ENCODE measurements at places on chromosomes 12 and 14.

GRCh38 chr14:20485900-20486299 lies 16.7 kb downstream of the PNP start:
- DNase-seq = no peak

- peak; percentile 10 for DNase-seq
Observed at GRCh38 chr14:89165189-89166181, 251.5 kb downstream of the FOXN3 start.

DNA sequence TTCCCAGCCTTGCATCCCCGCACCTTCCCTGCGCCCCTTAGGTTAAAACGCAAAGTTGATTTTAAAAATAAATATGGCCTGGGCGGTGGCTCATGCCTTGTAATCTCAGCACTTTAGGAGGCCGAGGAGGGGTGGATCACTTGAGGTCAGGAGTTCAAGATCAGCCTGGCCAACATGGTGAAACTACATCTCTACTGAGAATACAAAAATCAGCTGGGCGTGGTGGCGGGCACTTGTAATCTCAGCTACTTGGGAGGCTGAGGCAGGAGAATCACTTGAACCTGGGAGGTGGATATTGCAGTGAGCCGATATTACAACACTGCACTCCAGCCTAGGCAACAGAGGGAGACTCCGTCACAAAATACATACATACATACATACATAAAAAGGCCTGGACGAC lies 96.0 kb downstream of the GCH1 start:
- no peak for DNase-seq

DNA sequence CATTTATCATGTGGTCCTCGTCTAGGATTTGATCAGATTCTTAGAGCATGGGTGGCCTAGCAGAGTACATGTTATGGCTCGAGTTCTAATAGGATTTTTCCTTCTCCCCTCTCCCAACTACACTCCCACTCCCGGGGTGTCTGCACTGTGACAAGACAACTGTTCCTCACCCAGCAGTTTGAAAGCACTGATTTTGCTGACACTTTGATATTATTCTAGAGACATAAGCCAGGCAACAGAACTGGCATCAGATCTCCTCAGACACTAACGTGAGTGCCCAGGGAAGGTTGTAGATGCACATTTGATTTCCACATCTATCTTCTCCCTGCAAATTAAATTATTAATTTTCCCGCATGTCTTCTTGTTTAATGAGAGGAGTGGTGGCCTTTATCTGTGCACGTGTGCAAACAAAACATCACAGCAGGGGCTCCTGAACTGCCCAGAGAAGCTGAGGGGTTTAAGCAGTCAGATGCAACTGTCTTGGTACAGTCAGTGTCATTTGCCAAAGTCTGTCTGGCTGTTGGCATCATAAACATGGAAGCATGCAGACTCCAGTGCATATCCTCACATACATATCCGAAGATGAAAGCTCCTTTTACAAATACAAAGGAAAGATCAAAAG lies 491.8 kb downstream of the NPAS3 start:
- no peak for DNase-seq

- DNase-seq = no peak
Observed at GRCh38 chr12:54159140-54159539, 29.6 kb downstream of the SMUG1 start.

- DNase-seq = no peak
Observed at GRCh38 chr14:53847057-53847456, 109.6 kb downstream of the BMP4 start.

DNA sequence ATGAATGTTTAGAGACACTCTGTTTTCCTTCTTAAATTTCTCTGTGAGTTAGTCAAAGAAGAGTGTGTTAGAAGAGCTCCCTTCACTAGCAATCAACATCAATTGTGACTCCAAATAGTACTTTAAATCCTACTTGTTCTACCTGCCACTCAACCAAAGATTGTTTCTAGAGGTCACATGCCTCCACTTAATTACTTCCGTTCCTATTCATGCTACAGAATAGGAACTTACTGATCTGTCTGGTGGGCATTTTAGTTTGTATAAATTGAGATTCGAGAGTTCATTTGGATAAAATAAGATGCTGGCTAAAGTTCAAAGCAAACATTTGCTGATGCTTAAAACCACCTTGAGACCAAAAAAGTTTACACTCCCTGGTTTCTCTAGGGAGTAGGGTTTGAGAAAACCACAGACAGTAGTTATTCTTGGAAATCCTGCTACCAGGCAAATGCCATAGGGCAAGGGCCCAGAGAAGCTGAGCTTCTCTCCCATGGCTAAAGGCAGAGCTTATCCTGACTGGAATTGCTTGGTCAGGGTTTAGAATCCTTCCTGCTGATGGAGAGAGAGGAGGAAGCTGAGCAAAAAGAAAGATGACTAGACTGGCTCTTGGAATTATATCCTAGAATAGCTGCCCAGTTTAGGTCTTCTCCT lies 389.6 kb upstream of the ATP2B1 start:
- no peak for DNase-seq

DNA sequence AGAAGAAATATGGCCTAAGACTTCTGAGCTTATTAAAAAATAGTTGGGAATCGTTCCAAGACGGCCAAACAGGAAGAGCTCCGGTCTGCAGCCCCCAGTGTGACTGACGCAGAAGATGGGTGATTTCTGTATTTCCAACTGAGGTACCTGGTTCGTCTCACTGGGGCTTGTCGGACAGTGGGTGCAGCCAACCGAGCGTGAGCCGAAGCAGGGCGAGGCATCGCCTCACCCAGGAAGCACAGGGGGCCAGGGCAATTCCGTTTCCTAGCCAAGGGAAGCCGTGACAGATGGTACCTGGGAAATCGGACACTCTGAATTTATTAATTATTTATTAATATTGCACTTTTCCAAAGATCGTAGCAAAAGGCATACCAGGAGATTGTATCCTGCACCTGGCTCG lies 857.8 kb downstream of the C12orf50 start:
- no peak for DNase-seq

GRCh38 chr12:3544296-3544965 lies 53.4 kb downstream of the PRMT8 start:
- DNase-seq = no peak

GRCh38 chr14:93759719-93760307 lies 28.5 kb downstream of the PRIMA1 start:
- no peak for DNase-seq

- DNase-seq = no peak
Observed at GRCh38 chr12:111338096-111338495, 30.8 kb downstream of the PHETA1 start.

DNA sequence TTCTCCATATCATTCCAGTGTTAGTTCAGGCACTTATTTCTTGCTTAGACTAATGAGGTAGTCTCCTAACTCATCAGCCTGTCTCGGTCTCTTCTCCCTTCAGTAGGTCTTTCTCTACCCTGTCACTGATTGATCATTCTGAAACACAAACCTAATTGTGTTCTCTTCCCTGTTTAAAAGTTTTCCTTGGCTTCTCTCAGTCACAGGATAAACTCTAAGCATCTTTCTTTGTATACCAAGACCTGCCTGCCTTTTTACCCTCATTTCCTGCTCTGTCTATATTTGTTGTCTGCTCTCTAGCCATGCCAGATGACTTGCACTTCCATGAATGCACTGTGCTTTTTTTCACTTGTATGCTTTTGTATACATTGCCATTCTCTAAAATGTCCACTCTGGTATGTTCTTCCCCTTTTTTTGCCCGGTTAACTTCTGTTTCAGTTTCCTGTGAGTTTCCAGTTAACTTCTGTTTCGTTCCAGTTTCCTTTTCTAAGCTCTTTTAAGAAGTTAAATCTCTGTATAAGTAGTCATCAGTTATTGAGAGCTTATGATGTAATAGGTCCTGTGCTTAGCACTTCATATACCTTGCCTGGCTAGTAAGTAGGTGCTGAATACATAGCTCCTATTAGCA lies 12.8 kb downstream of the DIP2B start:
- DNase-seq = peak; percentile 84

GRCh38 chr12:14698555-14698954 lies 2.2 kb upstream of the GUCY2C start:
- DNase-seq = no peak

DNA sequence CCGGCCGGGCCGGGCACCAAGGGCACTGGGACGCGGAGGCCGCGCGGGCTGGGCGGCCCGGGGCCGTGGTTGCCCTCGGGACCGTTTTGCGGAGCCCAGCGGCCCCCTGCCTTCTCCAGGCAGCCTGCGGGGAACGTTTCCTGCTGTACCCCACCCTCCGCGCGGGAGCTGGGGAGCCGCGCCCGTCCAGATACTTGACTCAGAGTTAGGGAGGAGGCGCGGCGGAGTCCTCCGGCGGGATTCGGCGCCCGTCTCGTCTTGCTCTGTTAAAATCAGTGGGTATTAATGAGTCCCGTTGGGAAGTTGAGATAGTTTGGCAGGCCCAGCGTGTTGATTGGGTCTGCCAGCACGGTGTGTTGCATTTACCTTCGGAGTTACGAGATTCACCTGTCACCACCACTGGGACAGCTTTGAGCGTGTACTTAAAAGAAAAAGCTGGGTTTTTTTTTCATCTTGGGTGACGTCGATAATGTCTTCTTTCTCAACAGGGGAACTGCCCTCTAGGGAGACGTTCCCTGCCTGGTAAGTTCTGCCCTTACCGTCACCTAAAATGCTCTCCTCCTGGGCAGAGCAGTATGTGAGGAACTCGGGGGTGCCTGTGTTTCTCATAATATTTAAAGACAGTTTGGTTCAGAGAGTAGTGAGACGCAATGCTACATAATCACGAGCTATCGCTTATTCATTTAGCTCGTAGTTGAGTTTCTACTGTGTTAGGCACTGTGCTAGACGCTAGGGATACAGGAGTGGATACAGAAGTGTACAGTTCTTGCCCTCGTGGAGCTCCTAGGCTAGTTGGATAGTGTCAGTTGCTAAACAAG lies 596 bp downstream of the DLST start:
- DNase-seq = peak; percentile 41

DNA sequence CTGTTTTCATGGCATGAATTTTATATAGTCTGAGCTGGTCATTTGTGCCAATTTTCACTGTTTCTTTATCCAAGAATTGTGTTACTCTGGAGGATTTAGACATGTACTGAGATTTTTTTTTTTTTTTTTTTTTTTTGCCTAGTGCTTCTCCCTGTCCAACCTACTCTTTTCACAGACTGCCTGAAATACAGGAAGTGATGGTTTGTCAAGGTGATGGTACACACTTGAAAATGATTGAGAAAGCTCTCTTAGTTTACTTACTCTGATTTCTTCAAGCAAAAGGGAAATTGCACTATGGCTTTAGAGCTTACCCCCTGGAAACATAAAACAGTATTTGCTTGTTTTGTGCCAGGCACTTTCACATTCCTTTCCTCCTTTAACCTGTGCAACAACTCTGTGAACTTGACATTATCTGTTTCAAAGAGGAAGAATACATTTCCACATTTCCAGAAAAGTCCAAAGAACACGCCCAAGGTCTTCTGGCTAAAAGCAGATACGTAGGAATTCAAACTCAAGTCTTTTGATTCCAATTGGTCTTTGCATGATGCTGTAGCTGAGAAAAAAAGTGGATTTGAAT lies 181.1 kb downstream of the SLC15A5 start:
- no peak for DNase-seq

GRCh38 chr14:52845081-52845480 lies 53.7 kb upstream of the GNPNAT1 start:
- no peak for DNase-seq

DNA sequence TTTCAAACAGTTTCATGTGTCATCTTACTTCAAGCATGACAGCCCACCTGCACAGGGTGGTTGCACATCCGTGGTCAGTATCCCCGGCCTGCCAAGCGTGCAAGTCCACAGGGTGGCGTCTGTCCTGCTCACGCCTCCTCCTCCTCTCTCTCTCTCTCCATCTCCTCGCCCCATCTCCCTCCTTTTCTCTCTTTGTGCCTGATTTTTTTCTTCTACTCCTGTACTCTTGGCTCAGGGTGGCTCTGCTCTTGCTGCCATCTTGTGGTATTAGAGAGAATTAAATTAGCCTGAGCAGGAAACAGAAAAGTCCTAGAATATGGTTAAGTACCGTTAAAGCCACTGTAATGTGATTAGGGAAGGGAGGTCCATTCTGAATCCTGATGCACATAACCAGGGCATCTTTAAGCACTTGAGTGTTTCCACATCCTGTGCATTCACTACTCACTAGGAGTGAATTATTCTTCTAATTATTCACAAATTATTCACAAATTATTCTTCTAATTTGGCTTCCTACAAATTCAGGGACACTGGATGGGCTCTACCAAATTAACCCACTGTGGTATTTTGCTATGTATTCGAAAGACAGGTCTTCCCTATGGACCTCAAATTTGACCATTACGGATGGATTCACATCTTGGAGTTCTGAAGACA lies 25.5 kb upstream of the DTX1 start:
- peak; percentile 52 for DNase-seq

- peak; percentile 60 for DNase-seq
Observed at GRCh38 chr14:20624495-20625070, 16.9 kb downstream of the OR6S1 start.

- no peak for DNase-seq
Observed at GRCh38 chr12:110846615-110847566, at the start of gene CCDC63. CCDC63 (plus strand) TSS chr12:110846987; CDS start chr12:110852955, 5,968 bp downstream.

DNA sequence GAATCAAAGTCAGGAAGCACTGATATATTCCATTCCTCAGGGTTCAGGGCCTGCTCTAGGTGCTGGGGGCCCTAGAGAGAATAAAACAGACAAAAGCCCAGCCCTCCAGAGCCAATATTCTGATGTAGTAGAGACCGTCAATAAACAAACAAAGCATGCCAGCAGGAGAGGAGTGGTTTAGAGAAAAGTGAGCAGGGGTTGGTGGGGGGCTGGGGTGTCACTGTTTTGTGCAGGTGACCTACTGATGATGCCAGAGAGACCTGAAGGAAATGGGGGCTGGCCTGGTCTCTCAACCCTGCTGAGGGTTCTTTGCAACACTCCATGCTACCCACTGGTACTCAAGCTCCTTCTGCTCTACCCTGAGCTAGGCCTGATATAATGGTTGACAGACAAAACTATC lies 26.5 kb downstream of the IL26 start:
- DNase-seq = no peak

DNA sequence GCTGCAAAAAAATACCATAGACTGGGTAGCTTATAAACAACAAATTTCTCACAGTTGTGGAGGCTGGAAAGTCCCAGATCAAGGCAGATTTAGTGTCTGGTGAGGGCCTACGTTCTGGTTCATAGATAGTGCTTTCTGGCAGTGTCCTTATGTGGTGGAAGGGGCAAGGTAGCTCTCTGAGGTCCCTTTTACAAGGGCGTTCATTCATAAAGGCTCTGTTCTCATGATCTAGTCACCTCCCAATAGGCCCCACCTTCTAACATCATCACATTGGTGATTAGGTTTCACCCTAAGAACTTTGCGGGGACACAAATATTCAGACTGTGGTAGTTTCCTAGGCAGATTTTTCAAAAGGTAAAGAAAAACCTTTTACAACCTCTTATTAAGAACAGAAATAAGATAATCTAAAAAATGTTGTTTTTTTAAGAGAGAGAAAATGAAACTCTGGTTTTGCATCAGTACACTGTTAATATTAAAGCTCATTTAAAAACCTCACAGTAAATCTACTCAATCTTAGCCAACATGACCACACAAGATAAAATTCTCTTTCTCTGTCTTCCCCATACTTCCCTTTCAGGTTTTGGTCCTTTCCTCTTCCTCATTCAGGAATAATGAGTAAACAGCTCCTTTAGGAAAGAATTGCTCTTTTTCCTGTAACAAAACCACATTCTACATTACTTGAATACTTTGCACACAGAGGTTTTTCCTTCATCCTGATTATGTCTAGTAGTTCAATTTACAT lies 117.5 kb downstream of the UNC79 start:
- no peak for DNase-seq

- peak; percentile 7 for DNase-seq
Observed at GRCh38 chr14:31567655-31568054, 6.5 kb downstream of the NUBPL start.

All from IMR-90 (cell line).